ENCODE measurements at places on chromosomes 16 and 17. TPM values are rescaled to one million over a fixed set of nuclear protein-coding genes. Genes with fewer than 3 reads are reported as not detected.

TMEM92 gene
- 3.0 TPM for total RNA-seq

CLEC3A gene
- total RNA-seq, result not detected

KRTAP2-3 gene
- not detected for total RNA-seq

RFFL gene
- 40.1 TPM for total RNA-seq

ITGB4 gene
- 303 TPM for total RNA-seq

SHCBP1 gene
- 0.99 TPM for total RNA-seq

SLC12A3 gene
- not detected for total RNA-seq

DLX3 gene
- 1.1 TPM for total RNA-seq

EMC6 gene
- 24.3 TPM for total RNA-seq

- no peak for DNase-seq
Measured at GRCh38 chr16:24255456-24256371, at the start of gene CACNG3. Gene CACNG3, plus strand, starts transcription at chr16:24256335. Its CDS starts 420 bp downstream, at chr16:24256755.

- no peak for DNase-seq
Measured at GRCh38 chr17:2854143-2855055, 58.2 kb downstream of the RAP1GAP2 start.

DNA sequence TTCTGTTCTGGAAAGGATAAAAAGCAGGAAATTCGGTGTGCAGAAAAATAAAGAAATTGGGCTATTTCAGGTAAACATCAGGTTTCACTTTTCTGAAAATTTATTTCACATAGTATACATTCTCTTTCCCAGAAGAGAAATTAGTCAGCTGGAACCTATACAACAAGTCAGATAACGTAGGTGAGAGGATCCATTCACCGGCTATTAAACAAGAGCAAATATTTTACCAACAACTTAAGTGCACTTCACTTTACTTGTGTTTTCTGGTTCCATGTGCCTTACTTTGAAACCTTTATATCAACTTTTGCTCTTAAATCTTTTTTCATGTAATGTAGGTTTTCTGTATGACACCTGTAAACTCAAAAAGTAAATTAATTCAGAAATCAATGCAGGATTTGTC is 839.7 kb downstream of the CDH11 start:
- DNase-seq, result no peak

DNA sequence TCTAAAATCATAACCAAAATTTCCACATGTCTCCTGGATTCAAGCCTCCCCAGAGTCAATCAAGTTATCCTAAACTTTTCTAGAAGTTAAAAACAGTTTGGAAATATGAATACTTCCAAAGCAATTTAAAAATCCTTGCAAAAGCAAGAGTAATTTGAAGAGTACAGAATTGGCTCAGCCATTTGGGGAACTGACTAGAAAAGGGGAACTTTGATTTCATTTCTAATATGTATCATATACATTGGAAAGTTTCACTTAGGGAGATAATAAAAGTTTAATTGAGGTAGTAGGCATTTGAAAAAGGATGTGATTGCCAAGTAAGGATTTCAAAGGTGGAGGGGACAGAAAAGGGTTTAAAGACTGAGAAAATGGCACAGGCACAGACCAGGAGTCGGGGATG is 9.0 kb upstream of the SLFN12L start:
- DNase-seq, result no peak

DNA sequence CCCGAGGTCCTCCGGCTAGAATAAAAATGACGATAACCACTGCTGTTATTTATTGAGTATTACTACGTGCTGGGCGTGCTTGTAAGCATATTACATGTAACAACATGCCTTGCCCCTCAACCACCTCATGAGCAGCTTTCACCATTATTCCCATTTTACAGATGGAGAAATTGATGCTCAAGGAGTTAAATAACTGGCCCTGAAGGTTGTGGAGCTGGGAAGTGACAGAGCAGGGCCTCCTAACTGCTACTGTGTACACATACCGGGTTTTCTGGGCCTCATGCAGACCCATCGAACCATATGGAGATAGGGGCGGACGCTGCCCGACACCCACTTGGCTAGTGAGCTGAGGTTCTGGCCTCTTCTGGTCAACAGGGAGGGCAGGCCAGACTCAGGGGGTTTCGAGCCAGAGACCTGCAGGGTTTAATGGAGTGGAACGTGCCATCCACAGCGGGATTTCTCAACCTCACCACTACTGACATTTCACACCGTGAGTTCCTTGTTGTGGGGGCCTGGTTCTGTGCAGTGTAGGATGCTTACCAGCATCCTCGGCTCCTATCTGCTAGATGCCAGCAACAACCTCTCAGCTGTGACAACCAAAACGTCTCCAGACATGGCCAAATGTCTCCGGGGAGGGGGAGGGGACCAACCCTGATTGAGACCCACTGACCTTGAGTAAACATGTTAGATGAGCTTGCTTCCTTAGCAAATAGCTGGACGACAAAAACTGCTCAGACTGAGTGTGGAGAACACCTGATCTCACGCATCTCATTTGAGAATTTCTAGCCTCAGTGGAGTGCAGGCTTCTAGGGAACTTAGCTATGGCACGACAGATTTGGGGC is 432.0 kb downstream of the SLC39A11 start:
- DNase-seq, result no peak

Data from ureter (tissue), 1 donor.